ENCODE measurements at places on chromosomes 2 and 18.

GRCh38 chr18:49024804-49025421 lies 74.1 kb upstream of the SMAD7 start:
- DNase-seq: no peak

GRCh38 chr18:32918692-32919250 lies 145.9 kb upstream of the KLHL14 start:
- DNase-seq: no peak

GRCh38 chr2:1494257-1494656 lies 81.0 kb downstream of the TPO start:
- DNase-seq: no peak

GRCh38 chr2:201072201-201072530 lies 365 bp downstream of the NDUFB3 start:
- DNase-seq: no peak

DNA sequence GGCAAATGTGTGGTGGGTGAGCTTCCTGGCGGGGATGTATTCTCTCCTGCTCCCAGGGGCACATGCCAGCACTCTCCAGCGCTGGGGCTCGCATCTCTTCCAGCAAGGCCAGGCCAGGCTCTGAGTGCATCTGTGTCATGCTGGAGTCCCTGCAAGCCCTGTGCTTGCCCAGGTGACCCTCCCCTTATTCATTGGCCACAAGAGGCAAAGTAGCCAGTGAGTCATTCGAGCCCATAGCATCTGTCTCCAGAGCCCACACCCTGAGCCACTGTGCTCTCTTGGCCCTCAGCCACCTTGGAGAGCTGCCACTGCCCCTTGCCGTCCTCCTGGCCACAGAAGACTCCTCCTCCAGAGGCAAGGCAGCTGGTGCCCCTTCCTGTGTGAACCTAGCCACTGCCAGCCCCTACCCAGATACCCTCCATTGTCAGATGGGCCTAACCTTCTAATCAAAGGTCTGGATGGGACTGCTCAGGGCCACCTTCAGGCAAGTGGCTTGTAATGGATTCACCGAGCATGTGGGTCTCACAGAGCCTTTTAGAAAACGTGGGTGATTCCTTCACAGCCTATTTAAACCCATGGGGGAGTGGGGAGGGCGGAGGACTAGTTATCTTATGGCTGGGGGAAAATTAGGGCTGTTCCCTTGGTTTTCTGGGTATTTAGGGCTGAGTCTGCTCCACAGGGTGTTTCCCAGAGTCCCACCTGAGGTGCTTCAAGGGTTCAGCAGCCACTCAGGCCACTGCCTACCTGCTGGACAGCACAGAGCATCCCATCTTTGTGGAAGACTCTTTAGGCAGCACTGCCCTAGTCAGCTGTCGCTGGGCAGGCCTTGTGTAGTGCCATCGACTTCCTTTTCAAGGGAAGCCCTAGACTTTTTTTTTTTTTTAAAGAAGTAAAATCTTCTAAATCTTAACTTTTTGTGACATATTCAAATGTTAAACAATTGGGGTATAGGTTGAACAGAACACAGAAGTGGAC lies 137.4 kb downstream of the ACOXL start:
- no peak for DNase-seq

DNA sequence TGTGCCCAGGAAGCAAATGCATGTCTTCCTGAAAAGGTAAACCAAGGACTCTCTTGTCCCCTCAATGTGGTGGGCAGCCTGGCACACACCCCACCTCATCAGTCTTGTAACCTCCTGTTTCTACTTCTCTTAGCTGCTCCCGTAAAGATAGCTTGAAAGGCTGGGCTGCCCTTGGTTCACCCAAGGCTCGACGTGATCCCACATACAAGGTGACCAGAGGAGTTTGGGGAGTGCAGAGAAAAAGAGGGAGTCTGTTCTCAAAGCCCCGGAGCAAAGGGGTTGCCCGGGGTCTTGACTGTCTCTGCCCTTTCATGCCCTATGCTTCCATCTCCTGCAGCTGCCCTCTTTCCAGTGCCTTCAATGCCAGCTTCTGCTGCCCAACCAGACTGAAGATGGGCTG lies 18.3 kb upstream of the FOSL2 start:
- no peak for DNase-seq

GRCh38 chr2:206160125-206160806 lies 571 bp downstream of the EEF1B2 start:
- DNase-seq: no peak

DNA sequence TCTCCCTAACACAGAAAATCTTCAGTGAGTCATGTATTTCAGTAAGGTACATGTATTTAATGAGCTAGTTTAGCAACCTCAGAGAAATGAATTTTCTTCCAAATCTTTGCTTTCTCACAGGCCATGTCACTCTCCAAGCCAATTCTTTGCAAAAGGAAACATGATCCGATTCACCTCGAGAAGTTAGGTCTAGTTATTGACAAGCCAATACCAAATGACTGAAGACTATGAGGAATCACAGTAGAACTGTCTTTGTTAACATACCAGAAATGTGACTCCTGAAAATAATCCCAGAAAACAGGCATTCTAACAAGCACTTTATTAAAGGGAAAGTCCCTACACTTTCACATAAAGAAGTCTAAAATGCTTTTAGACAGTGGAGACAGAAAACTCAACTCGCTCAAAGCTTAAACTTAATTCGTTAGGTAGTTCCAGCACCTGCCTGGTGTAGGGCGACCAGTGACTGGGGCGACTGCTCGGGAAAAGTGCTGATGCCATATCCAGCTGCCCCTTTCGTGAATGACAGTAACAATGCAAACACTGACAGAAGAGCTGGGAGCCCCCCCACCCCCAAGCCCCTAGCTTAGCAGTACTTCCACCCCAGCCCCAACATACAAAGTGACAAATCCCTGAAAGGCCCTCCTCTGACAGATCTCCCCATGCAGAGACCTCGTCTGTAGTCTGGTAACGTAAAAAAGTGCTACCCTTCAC lies 1.8 kb downstream of the MEMO1 start:
- no peak for DNase-seq

- no peak for DNase-seq
Observed at GRCh38 chr18:27645929-27646328, 460.8 kb upstream of the CHST9 start.

GRCh38 chr2:236879416-236879963 lies 206.2 kb upstream of the COPS8 start:
- no peak for DNase-seq

- DNase-seq: no peak
Observed at GRCh38 chr18:2894841-2895370, 48.1 kb downstream of the EMILIN2 start.

GRCh38 chr2:227228061-227228667 lies 63.7 kb downstream of the COL4A3 start:
- no peak for DNase-seq

- DNase-seq: no peak
Observed at GRCh38 chr2:9693196-9693491, 62.3 kb upstream of the YWHAQ start.

- no peak for DNase-seq
Observed at GRCh38 chr2:105697781-105698449, 46.8 kb upstream of the NCK2 start.

- no peak for DNase-seq
Observed at GRCh38 chr2:239440511-239440959, 39.7 kb upstream of the HDAC4 start.

DNA sequence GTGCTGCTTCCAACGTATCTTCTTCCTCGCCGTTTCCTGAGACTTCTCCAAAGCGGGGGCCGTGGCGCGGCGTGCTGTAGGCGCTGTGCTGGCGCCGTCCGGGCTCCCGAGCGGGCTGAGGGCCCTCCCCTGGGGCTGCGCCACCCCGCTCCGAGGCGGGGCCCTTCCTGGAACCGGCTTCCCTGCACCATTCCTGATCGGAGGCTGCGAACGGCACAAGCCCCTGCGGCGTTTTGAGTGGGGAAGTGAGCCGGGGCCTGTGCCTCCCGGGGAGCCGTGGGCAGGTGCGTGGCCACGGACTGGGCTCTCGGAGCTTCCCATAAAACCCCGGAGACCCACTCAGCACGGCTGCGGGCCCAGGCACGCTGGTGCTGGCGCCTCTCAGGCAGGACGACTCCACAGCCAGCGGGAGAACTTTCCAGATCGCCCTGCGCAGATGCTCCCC lies 74.7 kb downstream of the PSMG2 start:
- DNase-seq: no peak

GRCh38 chr2:136168720-136169119 lies 50.8 kb upstream of the CXCR4 start:
- DNase-seq: no peak

- DNase-seq: no peak
Observed at GRCh38 chr2:172496160-172496608, 59.7 kb upstream of the PDK1 start.

DNA sequence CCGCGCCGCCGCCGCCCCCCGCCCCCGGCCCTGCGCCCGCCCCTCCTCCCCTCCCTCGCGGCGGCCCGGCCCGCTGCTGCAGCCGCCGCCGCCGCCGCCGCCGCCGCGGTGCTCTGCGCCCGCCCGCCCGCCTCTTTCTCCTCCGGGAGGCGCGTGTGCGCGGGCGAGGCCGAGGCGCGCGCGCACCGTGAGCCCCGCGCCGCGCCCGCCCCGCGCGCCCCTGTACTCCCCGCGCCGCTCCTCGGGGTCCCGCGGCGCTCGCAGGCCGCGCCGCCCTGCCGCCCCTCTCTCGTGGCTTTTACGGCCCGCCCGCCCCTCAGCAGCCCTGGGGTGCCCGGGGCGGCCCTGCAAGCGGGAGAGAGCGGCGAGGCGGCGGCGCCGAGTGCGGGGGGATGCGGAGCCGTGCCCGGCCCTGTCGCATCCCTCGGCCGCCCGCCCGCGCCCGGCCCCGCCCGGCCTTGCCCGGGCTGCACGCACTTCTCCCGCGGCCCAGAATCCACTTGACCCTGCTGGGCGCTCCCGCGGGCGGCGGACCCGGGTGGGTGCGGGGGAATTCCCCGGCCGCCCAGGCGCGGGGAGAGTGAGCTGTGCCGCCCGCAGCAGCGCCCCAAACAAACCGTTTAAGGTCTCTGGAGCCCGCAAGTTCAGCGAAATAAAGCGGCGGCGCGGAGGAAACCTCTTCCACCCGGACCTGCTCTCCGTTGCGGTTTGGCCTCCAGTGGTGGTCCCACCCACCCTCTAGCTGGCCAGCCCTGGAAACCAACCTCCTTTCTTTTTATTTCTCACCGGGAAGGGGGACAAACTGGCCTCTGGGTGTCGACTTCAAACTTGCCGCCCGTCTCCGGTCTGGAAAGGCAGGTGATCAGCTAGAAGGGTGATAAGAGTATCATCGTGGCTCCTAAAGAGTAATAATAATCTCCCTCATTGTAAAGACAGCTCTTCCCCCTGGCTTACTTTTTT lies 37.4 kb downstream of the AFF3 start:
- no peak for DNase-seq

DNA sequence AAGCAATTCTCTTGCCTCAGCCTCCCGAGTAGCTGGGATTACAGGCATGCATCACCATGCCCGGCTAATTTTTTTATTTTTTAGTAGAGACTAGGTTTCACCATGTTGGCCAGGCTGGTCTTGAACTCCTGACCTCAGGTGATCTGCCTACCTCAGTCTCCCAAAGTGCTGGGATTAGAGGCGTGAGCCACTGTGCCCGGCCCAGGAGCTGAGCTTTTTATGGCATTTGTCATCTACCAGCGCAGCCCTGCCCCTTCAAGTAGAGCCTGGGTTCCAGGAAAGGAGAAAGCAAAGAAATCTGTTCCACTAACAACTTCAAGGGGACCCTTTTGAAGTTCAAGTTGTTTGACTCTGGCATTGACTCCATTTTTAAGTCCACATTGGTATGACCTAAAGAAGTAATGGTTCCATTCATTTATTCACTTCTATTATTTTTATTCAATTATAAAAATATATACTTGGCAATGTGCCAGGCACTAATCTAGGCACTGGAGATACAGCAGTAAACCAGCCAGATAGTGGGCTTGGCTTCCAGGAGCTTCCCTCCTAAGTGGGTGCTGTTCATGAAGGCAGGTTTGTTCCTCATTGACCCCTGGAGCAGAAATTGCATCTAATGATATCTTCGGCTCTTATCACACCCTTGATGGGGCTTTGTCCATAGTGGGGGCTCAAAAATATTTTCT lies 8.0 kb upstream of the SFTPB start:
- no peak for DNase-seq

GRCh38 chr2:127155947-127156346 lies 49.0 kb upstream of the BIN1 start:
- DNase-seq: no peak

DNA sequence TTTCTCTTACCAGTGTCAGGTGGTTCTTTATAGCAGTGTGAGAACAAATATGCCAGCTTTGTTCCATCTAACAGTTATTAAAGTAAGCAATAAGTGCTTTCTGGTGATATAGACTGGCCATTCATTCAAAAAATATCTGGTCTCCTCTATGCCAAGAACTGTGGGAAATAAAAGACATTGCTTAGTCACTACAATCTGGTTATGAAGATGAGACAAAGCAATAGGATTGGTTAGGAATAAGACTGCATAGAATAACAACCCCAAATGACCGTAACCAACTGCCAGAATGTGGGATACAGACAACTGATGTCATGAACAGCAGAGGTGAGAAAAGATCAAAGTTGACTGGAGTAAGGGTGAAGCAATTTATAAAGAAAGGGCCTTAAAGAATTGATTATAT lies 83.8 kb downstream of the MBD2 start:
- DNase-seq: no peak

DNA sequence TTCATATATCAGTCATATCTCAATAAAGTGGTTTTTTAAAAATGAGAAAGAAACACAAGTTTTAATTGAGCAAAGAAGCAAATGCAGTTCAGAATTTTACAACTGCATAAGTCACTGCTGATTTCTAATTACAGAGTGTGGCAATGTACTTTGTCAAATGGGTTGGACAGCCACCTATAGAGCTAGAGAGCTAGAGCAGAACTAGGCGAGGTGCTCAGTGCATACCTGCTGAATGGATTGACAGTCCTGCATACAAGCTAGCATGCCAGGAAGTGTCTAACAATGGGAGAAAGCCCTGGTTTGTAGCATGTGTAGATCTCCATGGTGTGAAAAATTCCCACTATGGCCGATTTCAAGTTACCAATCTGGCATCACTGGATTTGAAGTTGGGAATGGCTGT lies 106.3 kb upstream of the CDCA7 start:
- DNase-seq: no peak

- DNase-seq: no peak
Observed at GRCh38 chr2:26292646-26293045, 47.9 kb downstream of the HADHB start.

DNA sequence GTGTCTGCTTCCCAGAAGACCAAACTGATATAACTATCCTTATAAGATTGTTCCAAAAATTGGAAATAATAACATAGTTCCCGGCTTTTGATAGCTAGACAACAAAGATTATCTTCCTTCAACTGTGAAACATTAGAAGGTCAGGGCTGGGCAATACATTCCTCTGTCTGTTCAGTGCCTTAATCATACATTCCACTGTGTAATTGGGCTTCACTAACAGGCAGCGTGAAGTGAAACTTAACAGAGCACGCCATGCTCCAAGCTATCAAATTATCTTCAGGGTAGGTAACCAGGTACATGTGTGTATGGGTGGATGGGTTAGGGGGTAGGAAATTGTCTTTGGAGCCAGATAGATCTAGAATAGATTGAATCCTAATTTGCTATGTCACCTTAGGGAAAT lies 23.5 kb upstream of the ARL5A start:
- no peak for DNase-seq

DNA sequence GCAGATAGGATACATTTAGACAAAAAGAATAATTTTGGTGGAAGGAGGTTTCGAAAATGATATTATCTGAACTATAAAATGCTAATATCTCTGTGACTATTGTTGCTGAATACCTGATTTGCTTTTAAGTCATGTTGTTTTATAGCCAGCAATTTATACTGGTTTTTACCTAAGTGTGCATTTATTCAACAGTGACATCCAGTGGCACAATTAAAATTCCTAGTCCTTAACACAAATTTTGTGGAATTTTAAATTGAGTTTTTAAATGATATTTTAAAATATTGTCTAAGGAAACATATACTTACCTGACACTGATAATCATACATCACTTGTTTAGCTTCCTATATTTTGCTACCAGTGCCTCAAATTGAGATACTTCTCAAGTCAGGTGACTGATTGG lies 144.8 kb downstream of the ARHGAP28 start:
- no peak for DNase-seq

Data from stimulated activated CD8-positive, alpha-beta memory T cell treated with anti-CD3 and anti-CD28 coated beads, Interleukin-4, amount 100 ng/mL, for 1 hour (primary cell).